ENCODE measurements at places on chromosomes 13 and 19.

GRCh38 chr19:13796301-13797057 lies 1.2 kb downstream of the ZSWIM4 start:
- DNase-seq = peak; percentile 98

DNA sequence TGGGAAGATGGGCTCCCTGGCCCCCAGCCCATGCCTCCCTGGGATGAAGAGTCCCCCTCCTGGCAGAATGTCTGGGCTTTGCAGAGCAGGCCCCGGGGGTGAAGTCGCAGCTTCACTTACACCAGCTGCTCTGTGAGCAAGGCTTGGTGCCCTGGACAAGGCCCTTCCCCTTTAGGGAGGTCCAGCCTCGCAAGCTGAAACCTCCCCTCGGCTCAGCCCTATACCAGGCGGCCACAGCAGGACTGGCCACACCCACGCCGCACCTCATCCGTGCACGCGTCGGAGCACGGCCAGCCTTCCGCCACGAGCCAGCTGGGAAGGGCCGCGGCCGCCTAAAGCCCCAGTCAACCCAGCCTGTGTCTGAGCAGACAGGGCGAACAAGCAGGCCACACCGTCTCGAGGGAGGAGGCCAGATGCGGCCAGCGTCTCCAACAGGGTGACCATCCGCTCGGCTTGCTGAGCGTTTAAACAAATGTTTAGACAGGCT lies 83.2 kb upstream of the MCF2L start:
- peak; percentile 90 for DNase-seq

DNA sequence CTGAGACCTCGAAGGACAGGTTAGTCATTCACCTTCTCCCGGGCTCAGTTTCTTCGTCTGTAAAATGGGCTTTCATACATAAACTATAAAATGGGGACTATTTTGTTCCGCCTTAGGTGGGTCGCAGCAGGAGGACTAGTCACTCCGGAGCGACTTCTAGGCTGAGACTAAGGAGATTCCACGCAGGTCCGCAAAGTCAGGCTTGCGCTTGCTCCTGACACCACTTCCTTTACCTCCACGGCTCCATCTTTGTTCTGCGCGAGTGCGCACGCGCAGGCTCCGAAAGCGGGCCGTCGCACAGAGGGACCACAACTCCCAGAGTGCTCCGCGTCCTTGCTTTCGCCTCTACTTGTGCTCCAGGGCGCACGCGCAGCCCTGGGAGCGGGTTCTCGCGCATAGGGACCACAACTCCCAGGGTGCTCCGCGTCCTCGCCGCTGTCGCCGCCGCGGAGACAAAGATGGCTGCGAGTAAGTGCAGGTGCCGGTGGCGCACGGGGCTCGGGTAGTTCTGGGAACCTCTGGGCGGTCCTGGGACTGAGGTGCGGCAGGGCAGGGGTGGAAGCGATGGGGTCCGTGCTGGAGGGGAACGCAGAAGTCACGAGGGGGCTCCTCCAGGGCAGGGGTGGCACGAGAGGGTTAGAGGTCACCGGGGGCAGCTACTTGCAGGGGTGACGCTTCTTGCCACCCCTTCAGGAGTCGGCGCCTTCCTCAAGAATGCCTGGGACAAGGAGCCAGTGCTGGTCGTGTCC lies at the start of gene NDUFA3:
Gene NDUFA3, plus strand, starts transcription at position 435 of the 749 bp plus-strand sequence. Its CDS starts 24 bp downstream, at position 459.
- DNase-seq = peak; percentile 98

DNA sequence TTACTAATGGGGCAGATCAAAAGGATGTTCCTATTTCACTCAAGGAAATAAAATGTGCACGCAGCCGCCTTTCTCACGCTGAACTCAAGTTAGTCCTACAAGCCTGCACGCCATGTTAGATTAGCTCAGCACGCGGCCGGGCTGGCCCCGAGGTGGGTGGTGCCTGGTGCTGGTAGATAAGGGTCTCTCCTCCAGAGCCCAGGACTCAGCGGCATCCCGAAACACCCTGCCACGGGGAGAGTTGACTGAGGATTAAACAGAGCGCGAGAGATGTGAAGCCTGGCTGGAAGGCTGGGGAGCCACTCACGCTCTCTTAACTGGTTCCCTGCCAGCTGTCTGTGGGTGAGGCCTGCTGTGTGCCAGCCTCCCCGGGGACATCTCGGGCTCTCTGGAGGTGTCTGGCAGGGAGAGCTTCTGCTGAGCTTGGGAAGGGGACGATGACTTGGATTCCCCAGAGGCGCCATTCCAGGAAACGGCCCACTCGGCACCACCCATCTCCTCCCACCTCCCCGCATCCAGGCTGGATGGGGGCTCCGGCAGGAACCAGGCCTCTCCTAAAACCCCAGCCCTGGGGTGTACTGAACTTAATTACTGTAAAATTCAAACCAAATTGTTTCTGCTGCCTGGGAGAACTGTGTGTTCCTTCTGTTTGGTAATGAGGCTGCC lies 122.2 kb downstream of the KDM4B start:
- peak; percentile 37 for DNase-seq

DNA sequence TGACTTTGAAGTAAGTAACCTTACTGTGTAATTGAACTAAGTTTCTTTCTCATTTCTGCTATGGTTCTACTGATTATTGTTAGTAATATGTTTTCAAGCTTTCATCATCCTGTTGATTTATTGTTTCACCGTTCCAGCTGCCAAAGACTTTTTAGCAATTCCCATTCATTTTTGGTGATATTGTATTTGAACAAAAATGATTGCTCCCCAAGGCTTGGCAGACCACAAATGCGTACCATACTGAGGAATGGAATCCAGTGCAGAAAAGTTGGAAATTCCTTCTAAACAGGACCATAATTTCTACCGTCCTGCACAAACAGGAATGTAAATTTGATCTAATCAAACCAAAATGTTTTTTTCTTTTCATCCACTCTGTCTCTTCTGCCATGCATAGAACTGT lies 10.7 kb downstream of the EPSTI1 start:
- peak; percentile 84 for DNase-seq

DNA sequence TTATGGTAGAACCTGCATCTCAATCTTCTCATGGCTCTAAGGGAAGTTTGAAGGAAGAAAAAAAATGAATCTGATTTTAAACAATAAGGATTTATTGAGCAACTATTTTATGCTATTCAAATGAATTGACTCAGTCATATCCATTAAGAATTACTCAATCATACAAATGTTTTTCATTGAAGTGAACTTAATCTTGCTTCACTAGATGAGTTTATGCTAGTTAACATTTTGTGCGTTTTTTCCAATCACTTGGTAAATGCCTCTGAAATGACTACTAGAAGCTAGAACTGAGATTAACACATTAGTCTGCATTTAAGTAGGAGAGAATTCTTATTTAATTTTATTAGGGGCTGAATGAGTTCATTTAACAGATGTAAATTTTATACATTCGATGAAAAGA lies 25.2 kb downstream of the RXFP2 start:
- peak; percentile 54 for DNase-seq

- DNase-seq = peak; percentile 62
Observed at GRCh38 chr13:102729560-102730270, 34.9 kb upstream of the METTL21C start.

GRCh38 chr19:50000038-50000840 lies 24.9 kb downstream of the VRK3 start:
- DNase-seq = no peak

- DNase-seq = no peak
Observed at GRCh38 chr13:106905380-106906162, 337.6 kb upstream of the ARGLU1 start.

DNA sequence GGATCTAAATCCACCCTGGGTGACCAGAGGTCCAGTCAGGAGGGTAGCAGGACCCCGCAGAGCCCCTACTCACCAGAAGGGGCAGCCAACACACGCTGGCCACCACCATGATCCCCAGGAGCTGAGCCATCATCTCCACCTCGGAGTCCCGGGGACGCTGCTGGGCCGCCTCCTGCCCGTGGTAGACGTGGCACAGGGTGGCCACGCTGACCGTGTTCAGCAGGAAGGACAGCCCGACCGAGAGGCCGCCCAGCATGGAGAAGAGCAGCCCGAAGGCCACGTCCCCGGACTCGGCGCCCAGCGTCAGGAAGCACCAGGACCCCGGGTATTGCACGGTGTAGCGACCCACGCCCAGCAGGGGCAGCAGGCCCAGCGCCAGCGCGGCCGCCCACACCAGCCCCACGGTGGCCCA lies 6.9 kb downstream of the TBXA2R start:
- DNase-seq = no peak

DNA sequence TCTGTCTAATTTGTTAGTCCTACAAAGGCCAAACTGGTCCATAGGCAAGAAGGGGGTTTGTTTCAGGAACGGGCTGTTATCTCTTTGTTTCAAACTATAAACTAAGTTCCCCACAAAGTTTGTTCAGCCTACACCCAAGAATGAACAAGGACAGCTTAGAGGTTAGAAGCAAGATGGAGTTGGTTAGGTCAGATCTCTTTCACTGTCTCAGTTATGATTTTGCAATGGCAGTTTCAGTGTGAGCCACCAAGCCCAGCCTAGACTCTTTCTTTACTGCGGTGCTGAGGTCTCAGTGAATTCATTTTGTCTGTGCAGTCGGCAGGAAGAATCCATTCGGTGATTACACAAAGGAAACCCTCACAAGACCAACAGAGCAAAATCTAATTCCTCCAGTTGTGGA lies 56.6 kb upstream of the ABCC4 start:
- no peak for DNase-seq

GRCh38 chr13:87172166-87172835 lies 498.9 kb upstream of the SLITRK5 start:
- DNase-seq = no peak

- no peak for DNase-seq
Observed at GRCh38 chr19:38020311-38020710, 113.3 kb downstream of the SIPA1L3 start.

DNA sequence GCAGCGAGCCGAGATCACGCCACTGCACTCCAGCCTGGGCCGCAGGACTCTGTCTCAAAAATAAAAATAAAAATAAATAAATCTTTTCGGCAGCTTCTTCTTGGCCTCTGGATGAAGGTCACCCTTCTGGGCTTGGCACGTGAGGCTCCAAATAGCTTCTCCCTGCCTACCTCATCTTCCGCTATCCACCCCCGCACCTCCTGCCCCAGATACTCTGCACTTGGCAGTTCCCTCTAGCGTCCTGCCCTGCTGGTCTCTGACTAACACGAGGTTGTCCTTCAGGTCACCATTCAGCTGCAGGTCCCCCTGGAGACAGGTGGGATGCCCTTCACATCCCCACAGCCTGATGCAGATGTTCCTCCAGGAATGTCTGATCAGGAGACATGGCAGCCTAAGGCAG lies 8.5 kb upstream of the CCL25 start:
- DNase-seq = no peak

- peak; percentile 39 for DNase-seq
Observed at GRCh38 chr19:55146078-55146704, 2.8 kb downstream of the TNNT1 start.

- DNase-seq = no peak
Observed at GRCh38 chr19:3064011-3064330, 1.7 kb upstream of the TLE5 start.

DNA sequence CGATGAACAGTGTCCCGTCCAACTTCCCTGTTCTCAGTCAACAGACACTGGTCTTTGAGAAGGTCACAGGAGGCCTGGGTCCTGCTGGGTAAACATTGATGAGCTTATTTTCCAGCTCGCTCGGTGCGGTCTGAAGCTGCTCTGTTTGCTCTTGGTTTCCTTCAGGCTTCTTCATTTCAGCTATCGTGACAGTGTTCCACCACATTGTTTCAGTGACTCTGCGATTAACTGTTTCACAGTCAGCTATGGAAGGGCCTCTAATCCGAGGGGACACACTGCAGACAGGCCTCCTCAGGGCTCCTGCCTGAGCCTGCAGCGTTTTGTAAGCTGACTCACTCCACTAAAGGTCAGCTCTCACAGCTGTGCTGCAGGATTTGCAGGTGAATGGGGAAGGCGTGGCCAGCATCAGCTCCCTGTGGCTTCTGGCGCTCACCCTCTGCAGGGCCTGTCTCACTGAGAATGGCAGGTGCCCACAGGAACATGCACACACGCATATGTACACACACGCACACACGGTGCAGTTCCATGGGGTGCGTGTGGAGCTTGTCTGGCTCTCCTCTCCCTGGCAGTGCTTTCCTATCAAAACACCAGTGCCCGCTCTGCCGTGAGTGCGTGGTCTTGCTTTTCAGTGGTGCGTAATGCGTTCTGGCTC lies 62.9 kb upstream of the MCF2L start:
- no peak for DNase-seq

DNA sequence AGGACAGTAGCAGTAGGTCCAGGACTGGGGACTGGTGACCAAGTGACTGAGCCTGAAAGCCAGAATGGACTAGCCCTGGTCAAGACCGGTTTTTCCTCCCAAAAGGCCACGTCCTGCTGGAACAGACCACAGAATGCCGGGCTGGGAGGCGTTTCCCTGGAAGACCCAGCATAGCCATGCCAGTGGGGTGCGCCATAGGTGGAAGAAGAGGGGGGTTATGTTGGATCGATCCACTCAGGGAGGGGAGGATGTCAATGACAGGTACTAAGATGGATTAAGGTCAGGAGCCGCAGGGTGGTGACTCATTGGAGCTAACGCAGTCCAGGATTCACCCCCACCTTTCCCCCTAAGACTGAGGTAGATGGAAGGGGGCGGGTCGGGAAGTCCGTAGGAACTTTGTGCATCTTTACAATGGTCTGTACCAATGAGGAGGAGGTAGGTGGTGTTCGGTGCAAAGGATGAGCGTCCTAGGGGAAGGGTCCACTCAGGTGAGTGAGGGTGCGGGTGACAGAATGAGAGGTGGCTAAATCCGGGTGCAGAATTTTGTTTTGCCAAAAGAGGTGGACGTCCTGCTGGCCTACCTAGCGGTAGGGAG lies 21.0 kb downstream of the VASP start:
- DNase-seq = peak; percentile 45

- peak; percentile 35 for DNase-seq
Observed at GRCh38 chr13:28494504-28494777, 487 bp downstream of the FLT1 start.

DNA sequence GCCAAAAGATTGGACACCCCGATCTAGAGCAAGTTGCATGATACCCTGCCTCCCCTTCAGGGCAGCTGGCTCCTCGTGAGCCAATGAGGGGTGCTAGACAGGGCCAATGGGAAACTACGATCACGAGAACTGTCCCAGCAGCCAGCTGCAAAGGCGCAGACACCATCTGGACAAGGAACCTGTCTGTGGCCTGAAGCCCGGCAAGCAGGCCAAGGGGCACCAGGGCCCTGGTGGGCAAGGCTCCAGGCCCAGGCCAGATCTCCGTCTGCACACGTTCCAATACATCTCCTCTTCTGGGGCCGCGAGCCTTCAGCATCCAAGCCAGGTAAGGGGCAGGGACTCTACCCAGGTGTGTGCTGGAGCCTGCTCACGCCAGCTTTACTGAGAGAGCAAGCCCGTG lies 20.2 kb downstream of the MED26 start:
- no peak for DNase-seq

GRCh38 chr19:38093587-38093986 lies 130.4 kb downstream of the DPF1 start:
- DNase-seq = no peak

DNA sequence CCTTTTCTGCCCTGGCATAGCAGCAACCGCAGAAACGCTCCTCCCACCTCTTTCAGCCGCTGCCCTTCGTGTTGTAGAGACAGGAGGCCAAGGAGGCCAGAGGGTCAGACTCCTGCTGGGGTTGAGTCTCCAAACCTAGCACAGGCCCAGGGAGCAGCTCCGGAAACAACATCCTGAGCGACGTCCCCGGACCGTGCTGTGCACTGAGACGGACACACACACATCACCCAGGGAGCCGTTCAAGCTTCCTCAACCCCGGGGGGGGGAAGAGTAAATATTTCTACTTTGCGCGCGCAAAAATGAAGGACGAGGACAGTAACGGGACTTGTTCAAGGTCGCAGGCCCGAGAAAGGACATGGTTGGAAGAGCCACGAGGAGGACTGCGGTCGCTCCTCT lies 657 bp downstream of the ZNF550 start:
- DNase-seq = peak; percentile 40

Data from EH (cell line).